Vein endothelial cell (primary cell): ENCODE measurements at places on chromosomes 3 and 15. TPM values are rescaled to one million over a fixed set of nuclear protein-coding genes. Genes with fewer than 3 reads are reported as not detected.

RLBP1 gene
- not detected in 2 replicates for total RNA-seq

PAK6 gene
- total RNA-seq: not detected in 2 replicates

ELP6 gene
- 30.8 and 33.6 TPM in 2 replicates for total RNA-seq

CSPG5 gene
- 0.65 and 0.67 TPM in 2 replicates for total RNA-seq

RASGRF1 gene
- not detected in 2 replicates for total RNA-seq

CLDN16 gene
- total RNA-seq: under 0.01 TPM in 2 replicates

MRAS gene
- 7.5 and 14.7 TPM in 2 replicates for total RNA-seq

TFDP2 gene
- total RNA-seq: 33.6 and 65.0 TPM in 2 replicates

SCAANT1 gene
- not detected in 2 replicates for total RNA-seq

NBEAL2 gene
- total RNA-seq: 43.8 and 43.9 TPM in 2 replicates

HRG gene
- not detected in 2 replicates for total RNA-seq

CNTN6 gene
- not detected in 2 replicates for total RNA-seq

IGSF10 gene
- total RNA-seq: under 0.01 TPM in 1 of 2 replicates, not detected in the other

RPP14 gene
- 16.0 and 17.8 TPM in 2 replicates for total RNA-seq

KBTBD13 gene
- not detected in 2 replicates for total RNA-seq

NDN gene
- total RNA-seq: 26.5 and 38.2 TPM in 2 replicates

PLCH1 gene
- total RNA-seq: 0.10 and 0.33 TPM in 2 replicates

KLHL25 gene
- total RNA-seq: 4.5 and 5.6 TPM in 2 replicates

CCR8 gene
- not detected in 2 replicates for total RNA-seq

CCR1 gene
- not detected in 2 replicates for total RNA-seq

ANKUB1 gene
- total RNA-seq: not detected in 2 replicates

USP50 gene
- total RNA-seq: not detected in 2 replicates

GRAMD2A gene
- total RNA-seq: 0.33 TPM in 1 of 2 replicates, not detected in the other

ROPN1B gene
- total RNA-seq: not detected in 2 replicates

ALG1L2 gene
- total RNA-seq: not detected in 2 replicates

SERPINI2 gene
- total RNA-seq: not detected in 2 replicates

ROBO2 gene
- under 0.01 TPM in 1 of 2 replicates, not detected in the other for total RNA-seq

TERC gene
- total RNA-seq: 127 and 245 TPM in 2 replicates

KNG1 gene
- not detected in 2 replicates for total RNA-seq

CKMT1A gene
- total RNA-seq: not detected in 2 replicates

ZNF609 gene
- 44.7 and 46.9 TPM in 2 replicates for total RNA-seq

AP3B2 gene
- total RNA-seq: 0.96 TPM in 1 of 2 replicates, not detected in the other

LHFPL4 gene
- under 0.01 TPM in 1 of 2 replicates, not detected in the other for total RNA-seq

TM4SF18 gene
- 91.5 and 264 TPM in 2 replicates for total RNA-seq

CCR5 gene
- not detected in 2 replicates for total RNA-seq

MESP2 gene
- 0.19 TPM in 1 of 2 replicates, not detected in the other for total RNA-seq

CSPG4 gene
- total RNA-seq: 0.19 and 0.33 TPM in 2 replicates

PCOLCE2 gene
- 0.19 TPM in 1 of 2 replicates, not detected in the other for total RNA-seq

AGTR1 gene
- 0.10 TPM in 1 of 2 replicates, not detected in the other for total RNA-seq

VWA5B2 gene
- total RNA-seq: under 0.01 and 0.10 TPM in 2 replicates

LINGO1 gene
- 0.19 and 0.33 TPM in 2 replicates for total RNA-seq

CLSTN2 gene
- under 0.01 and 0.65 TPM in 2 replicates for total RNA-seq

LZTFL1 gene
- 10.8 and 14.7 TPM in 2 replicates for total RNA-seq

C3orf22 gene
- total RNA-seq: not detected in 2 replicates

DAZL gene
- not detected in 2 replicates for total RNA-seq

CCDC80 gene
- total RNA-seq: 12.7 and 21.9 TPM in 2 replicates

CACNA2D3 gene
- not detected in 2 replicates for total RNA-seq

NEIL1 gene
- 24.8 and 32.6 TPM in 2 replicates for total RNA-seq

SNX22 gene
- under 0.01 and 0.57 TPM in 2 replicates for total RNA-seq

SCG3 gene
- total RNA-seq: 0.10 TPM in 1 of 2 replicates, not detected in the other
